ENCODE measurements at places on chromosomes 12 and 14. TPM values are rescaled to one million over a fixed set of nuclear protein-coding genes. Genes with fewer than 3 reads are reported as not detected.
A peak's percentile ranks its signal among the peaks of the same experiment; 100 is the strongest.

L2HGDH gene
- 27.8 TPM for total RNA-seq

GPRC5D gene
- total RNA-seq, result not detected

- H3K27me3 ChIP-seq, result no peaks in the 10 kb centered on the region
- H3K27ac ChIP-seq, result no peak overlapping the region
- no peaks in the 10 kb centered on the region for H3K36me3 ChIP-seq
Observed at GRCh38 chr14:87992346-87992717, 650 bp downstream of the GALC start.

GRCh38 chr12:30696103-30696408 lies 387 bp upstream of the IPO8 start:
- peak overlapping the region; percentile 93 for H3K4me3 ChIP-seq
- no peak overlapping the region for H3K27ac ChIP-seq
- H3K36me3 ChIP-seq, result no peaks in the 10 kb centered on the region
- peaks cover 39% of the 10 kb centered on the region for H3K4me1 ChIP-seq

GRCh38 chr14:80523518-80524117 lies 312.3 kb upstream of the DIO2 start:
- H3K36me3 ChIP-seq, result 0 out of 2 replicates have a peak, but pooled peaks cover 4% of the 10 kb centered on the region
- DNase-seq, result peak; percentile 87
- H3K4me3 ChIP-seq, result peak overlapping the region; percentile 20
- no peaks in the 10 kb centered on the region for H3K27me3 ChIP-seq
